ENCODE measurements at places on chromosomes 6 and 20. TPM values are rescaled to one million over a fixed set of nuclear protein-coding genes. Genes with fewer than 3 reads are reported as not detected.
A peak's percentile ranks its signal among the peaks of the same experiment; 100 is the strongest.

DNA sequence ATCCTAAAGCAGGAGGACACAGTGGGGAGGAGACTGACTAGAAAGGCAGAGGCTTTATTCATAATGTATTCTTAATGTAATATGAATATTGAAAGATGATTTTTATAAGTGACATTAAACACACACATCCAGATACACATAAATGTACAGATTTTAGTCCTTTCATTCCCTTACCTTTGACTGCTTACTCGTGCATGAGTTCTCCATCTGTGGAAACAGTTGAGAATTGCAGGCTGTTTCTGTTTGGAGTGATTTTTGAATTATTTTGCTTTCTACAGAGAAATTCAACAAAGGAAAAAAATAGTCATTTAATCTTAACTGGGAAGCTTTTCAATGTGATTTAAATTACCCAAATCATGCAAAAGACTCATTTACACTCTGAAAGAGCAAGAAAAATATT lies 136.5 kb downstream of the RIMS1 start:
- no peak for DNase-seq
- H3K4me3 ChIP-seq = no peak overlapping the region
- H3K36me3 ChIP-seq = no peaks in the 10 kb centered on the region
- H3K27me3 ChIP-seq = no peaks in the 10 kb centered on the region
- H3K4me1 ChIP-seq = no peaks in the 10 kb centered on the region
- H3K27ac ChIP-seq = no peak overlapping the region

SAPCD1 gene
- 1.2 TPM for total RNA-seq

DNA sequence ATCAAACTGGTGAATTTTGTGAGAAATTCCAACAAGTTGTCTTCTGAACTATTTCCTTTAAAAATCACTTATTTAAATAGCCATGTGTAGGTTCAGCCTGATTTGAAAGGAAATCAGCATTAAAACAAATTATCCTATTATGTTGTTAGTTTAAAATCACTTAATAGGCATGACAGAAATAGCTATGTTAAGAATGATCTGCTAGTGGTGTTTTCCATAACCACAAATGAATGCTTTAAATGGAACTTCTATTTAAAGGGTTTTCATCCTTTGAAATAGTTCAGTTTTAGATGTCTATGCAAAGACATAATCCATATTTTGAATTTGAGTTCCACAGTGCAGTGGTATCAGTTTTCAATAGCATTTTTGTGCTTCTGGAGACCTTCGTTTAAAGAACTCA lies 120.1 kb downstream of the PLEKHG1 start:
- H3K36me3 ChIP-seq = no peaks in the 10 kb centered on the region
- no peaks in the 10 kb centered on the region for H3K27me3 ChIP-seq
- no peak overlapping the region for H3K27ac ChIP-seq
- no peak overlapping the region for H3K4me3 ChIP-seq
- DNase-seq = no peak

ZC2HC1B gene
- total RNA-seq = not detected

- H3K4me3 ChIP-seq = no peak overlapping the region
- no peaks in the 10 kb centered on the region for H3K36me3 ChIP-seq
- H3K27me3 ChIP-seq = peaks cover 3% of the 10 kb centered on the region
- no peak for DNase-seq
These were observed 28.4 kb downstream of the CEBPB start for GRCh38 chr20:50218987-50219435.

DNA sequence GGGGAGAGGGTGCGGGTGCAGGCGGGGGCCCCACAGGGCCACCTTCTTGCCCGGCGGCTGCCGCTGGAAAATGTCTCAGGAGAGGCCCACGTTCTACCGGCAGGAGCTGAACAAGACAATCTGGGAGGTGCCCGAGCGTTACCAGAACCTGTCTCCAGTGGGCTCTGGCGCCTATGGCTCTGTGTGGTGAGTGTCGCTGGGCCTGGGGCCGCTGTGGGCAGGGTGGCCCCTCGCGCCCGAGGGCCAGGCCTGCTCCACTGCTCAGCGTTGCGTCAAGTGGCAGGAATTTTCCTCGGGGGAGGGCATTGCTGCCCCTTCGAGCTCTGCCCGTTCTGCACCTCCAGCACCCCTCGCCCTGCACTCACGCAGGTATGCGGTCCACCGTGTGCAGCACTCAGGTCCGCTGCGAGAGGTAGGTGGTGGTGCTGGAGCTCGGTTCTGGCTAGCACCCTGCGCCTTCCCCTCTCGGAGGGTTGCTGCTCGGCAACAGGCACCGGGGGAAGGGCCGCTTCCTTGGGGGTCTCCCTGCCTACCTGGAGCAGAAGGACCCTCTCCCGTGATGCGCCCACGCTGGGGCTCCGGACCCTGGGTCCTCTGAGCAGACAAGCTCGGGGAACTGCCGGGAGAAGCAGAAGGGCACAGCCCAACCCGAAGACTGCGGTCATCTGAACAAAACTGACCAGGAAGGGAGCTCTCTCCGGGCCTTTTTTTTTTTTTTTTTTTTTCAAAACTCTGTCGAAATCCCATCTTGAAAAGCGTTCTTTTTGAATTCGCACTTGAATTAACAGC lies 674 bp downstream of the MAPK14 start:
- no peaks in the 10 kb centered on the region for H3K36me3 ChIP-seq
- peak overlapping the region; percentile 99 for H3K4me3 ChIP-seq
- H3K27me3 ChIP-seq = peaks cover 18% of the 10 kb centered on the region
- H3K4me1 ChIP-seq = peaks cover 55% of the 10 kb centered on the region

GRCh38 chr6:134706153-134706552 lies 243.7 kb downstream of the ALDH8A1 start:
- DNase-seq = no peak
- H3K27ac ChIP-seq = no peak overlapping the region
- no peaks in the 10 kb centered on the region for H3K36me3 ChIP-seq
- no peaks in the 10 kb centered on the region for H3K4me1 ChIP-seq
- H3K27me3 ChIP-seq = no peaks in the 10 kb centered on the region

C20orf204 gene
- 0.25 TPM for total RNA-seq

DNA sequence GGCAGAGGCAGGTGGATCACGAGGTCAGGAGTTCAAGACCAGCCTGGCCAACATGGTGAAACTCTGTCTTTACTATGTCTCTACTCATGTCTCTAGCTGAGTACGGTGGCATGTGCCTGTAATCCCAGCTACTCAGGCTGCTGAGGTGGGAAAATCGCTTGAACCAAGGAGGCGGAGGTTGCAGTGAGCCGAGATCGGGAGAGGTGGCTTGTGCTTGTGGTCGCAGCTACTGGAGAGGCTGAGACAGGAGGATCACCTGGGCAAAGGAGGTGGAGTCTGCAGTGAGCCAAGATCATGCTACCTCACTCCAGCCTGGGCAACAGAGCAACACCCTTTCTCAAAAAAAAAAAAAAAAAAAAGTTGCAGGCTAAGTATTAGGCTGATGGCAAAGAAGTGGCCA lies 8.0 kb upstream of the WTAP start:
- DNase-seq = no peak
- H3K4me1 ChIP-seq = peaks cover 46% of the 10 kb centered on the region
- no peaks in the 10 kb centered on the region for H3K27me3 ChIP-seq

DNA sequence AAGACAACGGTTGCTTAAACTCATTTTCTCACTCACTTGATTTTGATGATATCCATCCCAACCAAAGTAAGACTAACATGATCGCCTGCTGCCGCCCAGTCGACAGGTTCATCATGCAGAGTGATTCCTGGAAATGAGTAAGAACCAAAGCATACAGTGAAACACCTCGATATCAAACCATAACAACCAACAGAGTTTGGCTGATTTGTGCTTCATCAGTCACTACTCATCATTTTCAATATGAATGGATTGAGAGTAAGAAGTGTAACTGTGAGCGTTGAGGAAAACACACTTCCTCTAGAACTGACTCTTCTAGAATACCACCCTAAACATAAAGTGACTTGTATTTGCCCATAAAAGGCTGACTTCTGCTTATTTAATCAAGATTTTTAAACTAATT lies 29.2 kb upstream of the ALDH8A1 start:
- no peaks in the 10 kb centered on the region for H3K4me1 ChIP-seq
- no peak for DNase-seq
- H3K27ac ChIP-seq = no peak overlapping the region
- H3K36me3 ChIP-seq = peaks cover 9% of the 10 kb centered on the region
- no peaks in the 10 kb centered on the region for H3K27me3 ChIP-seq

GRCh38 chr6:160360955-160361354 lies 12.8 kb downstream of the SLC22A3 start:
- H3K27ac ChIP-seq = no peak overlapping the region
- DNase-seq = no peak
- H3K27me3 ChIP-seq = no peaks in the 10 kb centered on the region
- H3K36me3 ChIP-seq = no peaks in the 10 kb centered on the region

DNA sequence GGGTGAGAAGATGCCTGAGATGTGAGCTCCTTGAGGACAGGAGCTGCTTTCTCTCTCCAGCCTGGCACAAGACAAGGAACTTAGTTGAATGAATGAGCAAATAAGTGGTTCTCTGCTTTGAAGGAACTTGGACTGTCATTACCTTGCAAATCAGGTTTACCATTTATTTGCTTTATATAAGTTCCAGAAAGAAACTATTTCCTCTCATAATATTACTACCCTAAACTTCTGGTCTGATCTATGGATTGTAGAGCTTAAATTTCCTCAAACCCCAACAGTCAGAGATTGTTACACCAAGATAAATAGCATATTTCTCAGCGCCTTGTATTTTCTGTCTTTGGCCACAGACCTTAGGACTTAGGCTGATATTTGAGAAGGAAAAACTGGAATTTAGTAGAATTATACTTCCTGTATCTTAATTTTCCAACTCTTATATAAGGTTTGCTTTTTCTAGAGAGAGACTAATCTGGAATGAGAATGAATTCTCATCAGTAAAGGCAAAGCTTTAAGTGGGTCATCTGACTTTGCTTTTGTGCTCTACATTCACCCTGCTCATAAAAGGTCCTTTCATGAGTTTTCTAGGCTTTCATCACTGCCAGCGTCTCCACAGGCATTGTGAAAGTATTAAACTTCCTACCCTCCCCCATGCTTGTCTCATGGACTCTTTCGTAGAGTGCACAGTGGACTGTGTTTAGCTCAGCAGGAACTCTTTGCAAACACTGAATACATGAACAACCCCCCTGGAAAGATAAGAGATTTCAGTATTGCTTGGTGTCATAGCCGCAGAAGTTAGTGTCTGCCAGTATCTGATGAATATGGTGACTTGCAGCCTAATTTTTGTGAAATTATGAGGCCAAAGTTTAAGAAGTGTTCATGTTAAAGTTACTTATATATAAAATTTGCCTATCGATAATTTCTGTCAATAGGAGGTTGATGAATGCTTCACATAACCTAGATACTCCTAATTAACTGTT lies 74.0 kb downstream of the PTPRA start:
- no peak for DNase-seq
- no peaks in the 10 kb centered on the region for H3K27me3 ChIP-seq
- no peak overlapping the region for H3K27ac ChIP-seq
- H3K36me3 ChIP-seq = peaks cover 11% of the 10 kb centered on the region
- peaks cover 22% of the 10 kb centered on the region for H3K4me1 ChIP-seq

- H3K4me1 ChIP-seq = peaks cover 3% of the 10 kb centered on the region
- H3K36me3 ChIP-seq = no peaks in the 10 kb centered on the region
- H3K27me3 ChIP-seq = no peaks in the 10 kb centered on the region
- H3K27ac ChIP-seq = no peak overlapping the region
These were observed 52.1 kb upstream of the FBXO30 start for GRCh38 chr6:145866456-145867396.

AK9 gene
- total RNA-seq = 12.5 TPM

- H3K36me3 ChIP-seq = peaks cover 17% of the 10 kb centered on the region
- no peak overlapping the region for H3K27ac ChIP-seq
- peaks cover 4% of the 10 kb centered on the region for H3K4me1 ChIP-seq
- H3K27me3 ChIP-seq = no peaks in the 10 kb centered on the region
- no peak for DNase-seq
- H3K4me3 ChIP-seq = no peak overlapping the region
These were observed 84.9 kb upstream of the TMEM181 start for GRCh38 chr6:158474961-158475343.

LCA5 gene
- total RNA-seq = 2.4 TPM

ZNF165 gene
- 0.27 TPM for total RNA-seq

- no peaks in the 10 kb centered on the region for H3K27me3 ChIP-seq
- no peak overlapping the region for H3K4me3 ChIP-seq
- no peaks in the 10 kb centered on the region for H3K4me1 ChIP-seq
- H3K36me3 ChIP-seq = no peaks in the 10 kb centered on the region
- no peak overlapping the region for H3K27ac ChIP-seq
- no peak for DNase-seq
These were observed 106.4 kb downstream of the COL9A1 start for GRCh38 chr6:70196531-70196930.
